ENCODE measurements at places on chromosomes 2 and 18. TPM values are rescaled to one million over a fixed set of nuclear protein-coding genes. Genes with fewer than 3 reads are reported as not detected.

The RBM44 gene
- total RNA-seq, result 0.45 TPM

The SERPINB7 gene
- 8.9 TPM for total RNA-seq

The SERPINB4 gene
- total RNA-seq, result not detected

The CYB5A gene
- total RNA-seq, result 0.60 TPM

The NCOA1 gene
- 15.1 TPM for total RNA-seq

The MOGAT1 gene
- not detected for total RNA-seq

The ACTG2 gene
- not detected for total RNA-seq

The GCG gene
- total RNA-seq, result not detected
